ENCODE measurements at places on chromosomes 4 and X.

- DNase-seq = peak; percentile 67
Measured at GRCh38 chr4:109801895-109802319, at the start of gene CFI. Gene CFI (minus strand): TSS chr4:109801999. CDS start chr4:109801971, 28 bp downstream.

DNA sequence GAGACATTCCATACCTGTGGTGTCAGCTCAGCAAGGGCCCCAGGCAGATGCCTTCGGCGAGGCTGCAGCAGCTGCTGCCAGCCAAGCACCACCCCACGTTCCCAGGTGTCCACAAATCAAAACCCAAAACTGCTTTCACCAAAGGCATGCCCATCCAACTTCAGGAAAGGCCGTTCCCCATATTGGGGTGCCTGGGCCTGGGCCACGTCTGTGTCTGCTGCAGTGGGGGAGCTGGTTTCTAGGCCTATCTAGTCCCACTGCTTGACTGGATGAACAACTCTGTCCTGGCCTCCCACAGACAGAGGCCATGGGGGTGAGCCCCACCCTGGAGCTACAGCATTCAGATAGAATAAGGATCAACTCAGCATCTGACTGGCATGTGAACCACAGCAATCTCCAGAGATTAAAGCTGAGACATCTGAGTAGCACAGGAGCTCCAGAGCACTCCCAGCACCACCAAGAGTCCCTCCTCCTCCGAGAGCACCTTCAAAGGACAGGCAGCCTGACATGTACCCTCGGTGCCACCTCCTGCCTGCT lies 37.0 kb downstream of the NAT8L start:
- no peak for DNase-seq

DNA sequence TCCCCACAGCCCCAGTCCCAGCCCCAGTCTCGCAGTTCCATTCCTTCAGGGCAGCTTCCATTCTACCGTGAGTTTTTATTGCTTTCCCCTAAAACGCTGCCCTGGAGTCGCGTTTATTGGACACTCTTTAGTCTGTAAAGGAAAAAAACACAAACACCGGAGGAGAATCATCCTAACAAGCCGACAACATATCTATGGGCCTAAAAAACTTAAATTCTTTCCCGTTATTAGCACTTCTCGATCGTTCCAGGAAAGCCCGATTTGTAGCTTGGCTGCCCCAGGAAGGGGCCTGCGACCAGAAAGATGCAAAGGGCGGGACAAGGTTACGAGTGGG lies 178.5 kb downstream of the CBR4 start:
- DNase-seq = no peak

GRCh38 chr4:76035141-76035540 lies 729 bp downstream of the CXCL11 start:
- no peak for DNase-seq

GRCh38 chrX:150731795-150732194 lies 38.6 kb downstream of the MTMR1 start:
- peak; percentile 94 for DNase-seq

DNA sequence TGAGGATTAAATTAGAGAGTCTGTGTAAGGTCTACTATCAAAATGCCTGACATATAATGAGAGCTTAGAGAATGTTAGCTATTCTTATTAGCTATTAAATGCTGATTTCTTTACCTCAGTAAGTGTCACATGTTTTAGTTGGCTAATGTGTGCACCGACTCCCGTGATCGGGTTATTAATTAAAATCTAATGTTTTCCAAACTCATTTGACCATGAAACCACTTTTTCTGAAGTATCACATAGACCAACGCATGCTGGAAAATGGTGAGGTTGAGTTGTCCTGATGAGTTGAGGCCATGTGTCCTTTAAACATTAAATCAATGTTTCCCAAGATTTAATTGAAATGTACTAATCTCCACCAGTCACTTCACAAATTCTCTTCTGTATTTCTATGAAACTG lies 84.8 kb upstream of the C1QTNF7 start:
- DNase-seq = no peak

GRCh38 chr4:1062419-1062818 lies 50.9 kb downstream of the RNF212 start:
- DNase-seq = no peak

GRCh38 chr4:94307231-94307871 lies 35.3 kb downstream of the HPGDS start:
- DNase-seq = no peak

GRCh38 chr4:66852843-66853242 lies 692.5 kb downstream of the CENPC start:
- DNase-seq = no peak
